ENCODE measurements at places on chromosomes 2 and 18. TPM values are rescaled to one million over a fixed set of nuclear protein-coding genes. Genes with fewer than 3 reads are reported as not detected.

GRCh38 chr18:47871288-47871687, 59.2 kb downstream of the SMAD2 start:
- no peak for DNase-seq

- DNase-seq = no peak
Measured at GRCh38 chr2:19543663-19544383, 185.4 kb upstream of the OSR1 start.

GRCh38 chr2:102498414-102498813, 25.4 kb downstream of the SLC9A4 start:
- DNase-seq = no peak

DNA sequence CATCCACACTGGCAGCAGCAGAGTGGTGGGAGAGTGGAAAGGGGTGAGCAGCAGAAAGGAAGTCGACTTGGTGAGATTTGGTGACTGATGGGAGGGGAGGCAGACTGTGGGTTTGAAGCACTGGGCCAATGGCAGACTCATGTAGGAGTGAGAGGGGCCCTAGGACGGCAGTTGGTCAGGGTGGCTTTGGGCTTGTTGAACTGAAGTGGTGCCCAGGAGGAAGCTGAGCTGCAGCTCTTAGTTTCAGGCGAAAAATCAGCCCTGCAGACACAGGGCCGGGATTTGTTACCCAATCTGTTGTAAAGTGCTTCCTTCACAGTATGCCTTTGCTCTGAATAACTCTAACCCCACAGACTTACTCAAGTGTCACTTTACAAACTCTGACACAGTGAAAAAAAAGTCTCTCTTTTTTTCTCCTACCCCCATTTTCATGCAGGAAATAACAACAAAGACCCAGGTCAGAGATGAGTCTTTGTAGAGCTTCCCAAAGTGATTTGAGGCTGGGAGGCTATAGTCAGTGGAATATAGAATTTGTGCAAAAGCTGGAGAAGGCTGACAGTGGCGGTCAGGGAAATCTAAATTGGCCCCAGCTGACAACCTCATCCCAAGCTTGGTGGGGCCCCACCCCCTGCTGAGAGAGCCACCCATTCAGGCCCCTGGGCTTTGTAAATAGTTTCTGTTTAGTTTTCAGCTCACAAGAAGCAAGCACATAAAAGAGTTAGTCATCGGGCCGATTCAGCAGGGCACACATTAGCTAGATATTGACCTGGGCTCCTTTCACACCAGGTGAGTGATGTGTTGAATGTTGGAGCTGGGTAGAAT, 226.9 kb downstream of the VAPA start:
- DNase-seq = no peak

GRCh38 chr2:69469784-69470183, 32.5 kb upstream of the NFU1 start:
- no peak for DNase-seq

The COLEC11 gene
- total RNA-seq = not detected

DNA sequence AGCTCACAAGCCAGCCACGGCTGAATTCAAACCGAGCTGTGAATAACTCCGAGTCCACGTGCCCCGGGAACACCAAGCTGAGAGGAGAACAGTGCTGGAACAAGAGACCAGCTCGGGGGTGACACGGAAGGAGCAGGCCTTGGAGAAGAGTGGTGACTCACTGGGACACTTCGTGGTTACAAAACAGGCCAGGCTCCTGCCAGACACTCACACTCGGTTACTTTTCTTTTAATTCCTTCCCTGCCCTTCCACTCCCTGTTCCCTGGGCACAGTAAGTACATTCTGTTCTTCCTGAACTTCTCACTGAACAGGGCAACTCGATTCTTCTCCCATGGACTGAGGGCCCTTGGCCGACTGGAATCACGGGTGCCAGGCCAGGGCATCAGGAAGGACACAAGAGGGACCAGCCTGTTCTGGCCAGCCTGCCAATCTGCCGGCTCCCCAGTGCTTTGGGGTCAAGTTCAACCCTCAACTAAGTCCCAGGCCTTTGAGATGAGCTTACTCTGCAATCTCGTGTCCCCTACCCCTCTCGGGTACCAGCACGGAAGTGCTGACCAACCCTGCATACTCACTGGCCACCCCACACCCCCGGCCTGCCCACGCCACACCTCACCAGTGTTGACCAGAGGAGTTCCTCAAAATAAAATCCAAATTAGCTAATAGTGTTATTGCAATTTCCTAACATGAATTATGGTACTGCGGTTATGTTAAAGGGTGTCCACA, 87.5 kb downstream of the TFCP2L1 start:
- no peak for DNase-seq

- DNase-seq = no peak
Measured at GRCh38 chr2:62112179-62112578, 83.7 kb upstream of the B3GNT2 start.

The CFAP65 gene
- not detected for total RNA-seq

GRCh38 chr2:43183743-43184142, 42.7 kb downstream of the ZFP36L2 start:
- DNase-seq = no peak

DNA sequence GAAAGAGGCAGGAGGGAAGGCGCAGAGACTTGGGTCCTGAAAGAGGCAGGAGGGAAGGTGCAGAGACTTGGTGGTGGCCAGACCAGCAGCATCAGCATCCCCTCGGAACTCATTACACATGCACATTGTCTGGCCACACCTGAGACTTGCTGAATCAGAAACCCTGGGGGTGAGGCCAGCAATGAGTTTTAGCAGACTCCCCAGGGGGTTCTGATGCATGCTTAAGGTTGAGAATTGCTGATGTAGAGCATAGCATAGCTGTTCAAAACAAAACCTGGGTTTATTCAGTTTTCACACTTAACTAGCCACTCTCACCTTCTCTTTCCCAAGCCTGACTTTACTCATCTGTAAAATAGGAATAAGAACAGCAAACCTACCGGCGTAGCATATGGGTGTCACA, 122.9 kb downstream of the MRO start:
- no peak for DNase-seq

DNA sequence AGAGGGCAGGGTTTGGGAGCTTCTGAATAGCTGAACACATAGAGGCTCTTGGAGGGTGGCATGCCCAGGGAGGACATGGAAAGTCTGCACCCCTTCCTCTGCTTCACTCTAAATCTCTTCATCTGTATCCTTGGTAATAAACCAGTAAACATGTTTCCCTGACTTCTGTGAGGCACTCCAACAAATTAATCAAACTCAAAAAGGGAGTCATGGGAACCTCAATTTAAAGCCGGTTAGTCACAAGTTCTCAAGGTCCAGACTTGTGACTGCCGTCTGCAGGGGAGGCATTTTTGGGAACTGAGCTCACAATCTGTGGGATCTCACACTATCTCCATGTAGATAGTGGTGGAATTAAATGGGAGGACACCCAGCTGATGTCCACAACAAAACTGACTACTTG, 33.1 kb upstream of the STON1 start:
- no peak for DNase-seq

DNA sequence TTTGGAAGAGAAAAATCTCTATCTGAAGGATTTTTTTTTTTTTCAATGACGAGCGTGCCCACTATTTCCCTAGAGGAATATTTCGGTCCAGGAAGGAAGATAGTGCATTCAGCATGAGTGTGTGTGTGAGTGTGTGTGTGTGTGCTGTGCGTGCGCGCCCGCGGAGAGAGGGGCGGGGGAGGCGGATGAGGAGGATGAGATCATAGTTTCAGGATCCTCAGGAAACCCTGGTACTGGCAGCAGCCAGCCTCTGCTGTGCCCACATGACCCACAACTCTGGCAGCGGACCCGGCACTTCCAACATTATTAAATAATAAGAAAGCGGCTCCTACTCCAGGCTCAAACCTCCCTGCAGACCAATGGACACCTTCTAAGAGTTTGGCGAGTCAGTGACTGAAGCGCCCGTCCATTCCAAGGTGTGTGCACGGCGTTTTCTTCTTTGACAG, 217.0 kb upstream of the DTNA start:
- DNase-seq = no peak

- DNase-seq = no peak
Measured at GRCh38 chr18:62928326-62928725, 213.0 kb downstream of the PHLPP1 start.

DNA sequence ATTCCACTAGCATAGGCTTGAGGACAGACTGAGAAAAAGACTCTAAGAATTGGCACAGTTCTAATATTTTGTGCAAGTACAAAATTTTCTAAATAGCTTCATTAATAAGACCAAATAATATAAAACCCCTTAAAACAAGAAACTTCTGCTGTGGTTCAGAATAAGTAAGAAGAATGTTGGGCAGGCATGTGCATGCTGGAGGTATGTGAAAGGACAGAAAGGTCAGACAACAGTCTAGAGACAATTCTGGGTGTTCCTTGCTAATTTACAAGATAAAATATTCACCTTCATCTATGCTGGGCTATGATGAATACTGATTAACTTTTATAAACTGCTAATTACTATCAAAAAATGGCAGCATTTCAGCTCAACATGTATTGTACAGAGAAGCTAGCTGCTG, 14.9 kb downstream of the CEBPZOS start:
- no peak for DNase-seq

DNA sequence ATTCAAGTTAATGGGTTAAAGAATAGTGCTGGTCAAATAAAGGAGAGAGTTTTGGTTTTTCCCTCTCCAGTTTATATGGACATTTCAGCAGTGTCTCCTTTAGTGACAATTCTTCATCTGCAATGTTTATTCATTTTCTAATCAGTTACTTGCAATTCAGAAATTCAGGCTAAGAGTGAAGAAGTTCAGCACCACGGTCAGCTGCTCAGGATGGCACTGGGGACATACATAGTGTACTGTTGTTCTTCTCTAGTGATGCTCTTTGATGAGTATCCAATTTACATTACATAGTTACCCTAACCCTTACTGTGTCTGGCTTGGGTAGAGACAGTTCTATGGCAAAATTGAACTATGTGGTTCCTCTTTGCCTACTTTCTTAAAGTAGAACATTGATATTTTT, 412.7 kb downstream of the CNTNAP5 start:
- DNase-seq = no peak

Measured in activated B cell treated with CpG ODN at 0.5 μM for 24 hours (primary cell).